Stimulated activated CD4-positive, alpha-beta T cell treated with anti-CD3 and anti-CD28 coated beads, Interleukin-12 subunit alpha, Interleukin-12 subunit beta, amount 100 ng/mL, for 4 hours (primary cell): ENCODE measurements at places on chromosomes 7 and 10.

- DNase-seq, result no peak
These were observed 41.7 kb downstream of the CHCHD3 start for GRCh38 chr7:133040178-133040577.

- no peak for DNase-seq
These were observed 226.2 kb upstream of the IMMP2L start for GRCh38 chr7:111788286-111789047.

GRCh38 chr7:29113384-29114102 is 32.8 kb downstream of the CPVL start:
- DNase-seq, result no peak

GRCh38 chr10:60757420-60757895 is 20.8 kb upstream of the CDK1 start:
- DNase-seq, result no peak

DNA sequence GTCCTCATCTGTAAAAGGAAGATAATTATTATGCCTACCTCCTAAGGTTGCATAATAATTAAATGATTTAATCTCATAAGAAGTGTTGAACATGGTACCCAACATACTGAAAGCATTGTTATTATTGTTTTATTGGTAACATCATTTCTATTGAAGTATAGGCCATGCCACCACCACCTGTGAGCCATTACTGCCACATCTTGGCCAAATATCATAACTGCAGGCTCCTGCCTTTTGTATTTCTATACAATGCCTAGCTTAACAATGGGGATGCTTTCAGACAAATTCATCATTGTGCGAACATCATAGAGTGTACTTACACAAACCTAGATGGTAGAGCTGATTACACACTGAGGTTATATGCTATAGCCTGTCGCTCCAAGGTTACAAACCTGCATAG is 61.1 kb upstream of the NPSR1 start:
- DNase-seq, result no peak
